Stimulated activated CD4-positive, alpha-beta T cell treated with anti-CD3 and anti-CD28 coated beads, Interleukin-1b, Interleukin-23, amount 100 ng/mL, for 24 hours (primary cell): ENCODE measurements at places on chromosomes 4 and X.

DNA sequence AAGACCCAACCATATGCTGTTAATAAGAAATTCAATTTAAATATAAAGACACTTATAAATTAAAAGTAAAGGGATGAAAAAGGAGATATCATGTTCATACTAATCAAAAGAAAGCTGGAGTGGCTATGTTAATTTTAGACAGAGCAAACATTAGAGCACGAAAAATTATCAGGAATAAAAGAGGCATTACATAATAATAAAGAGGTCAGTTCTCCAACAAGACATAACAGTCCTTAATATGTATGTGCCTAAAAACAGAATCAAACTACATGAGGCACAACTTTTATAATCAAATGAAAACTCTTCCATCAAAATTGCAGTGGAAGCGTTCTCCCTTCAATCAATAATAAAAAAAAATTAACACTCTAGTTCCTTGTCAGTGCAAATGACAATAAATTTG, 62.6 kb downstream of the ARHGEF6 start:
- DNase-seq, result no peak

- DNase-seq, result no peak
Measured at GRCh38 chrX:43504394-43504793, 151.7 kb upstream of the MAOA start.

DNA sequence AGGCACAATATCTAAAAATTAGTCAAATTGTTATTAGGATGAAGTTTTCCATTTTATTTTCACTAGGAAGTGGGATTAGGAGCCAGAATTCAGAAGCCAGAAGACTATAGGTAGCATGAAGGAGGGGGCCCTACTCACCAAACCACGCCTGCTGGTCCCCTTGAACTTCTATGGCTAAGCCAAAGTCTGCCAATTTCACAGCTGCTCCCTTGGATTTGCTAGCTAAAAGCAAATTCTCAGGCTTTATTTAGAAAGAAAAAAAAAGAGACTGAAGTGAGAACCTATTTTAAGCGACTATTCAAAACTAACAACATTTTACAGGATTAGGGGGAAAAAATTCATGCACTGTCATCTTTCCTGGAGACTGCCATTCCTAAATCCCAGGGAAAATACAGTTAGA, 224.3 kb downstream of the CAMK2D start:
- DNase-seq, result no peak

DNA sequence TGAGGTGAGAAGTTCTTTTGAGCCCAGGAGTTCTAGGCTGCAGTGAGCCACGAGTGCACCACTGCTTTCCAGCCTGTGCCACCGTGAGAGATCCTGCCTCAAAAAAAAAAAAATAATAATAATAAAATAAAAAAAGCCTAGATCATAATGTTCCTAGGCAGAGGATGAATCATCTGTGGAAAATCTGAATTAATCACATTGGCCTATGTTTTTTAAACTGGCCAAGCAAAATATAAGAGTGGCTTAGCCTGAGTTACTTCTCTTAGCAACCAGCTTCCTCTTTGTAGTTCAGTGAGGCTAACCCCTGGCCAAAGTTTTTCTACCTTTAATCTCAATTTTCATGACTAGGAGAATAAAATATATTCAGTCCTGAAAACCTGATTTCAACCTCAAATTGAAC, 614.6 kb downstream of the PPP4R3C start:
- no peak for DNase-seq

DNA sequence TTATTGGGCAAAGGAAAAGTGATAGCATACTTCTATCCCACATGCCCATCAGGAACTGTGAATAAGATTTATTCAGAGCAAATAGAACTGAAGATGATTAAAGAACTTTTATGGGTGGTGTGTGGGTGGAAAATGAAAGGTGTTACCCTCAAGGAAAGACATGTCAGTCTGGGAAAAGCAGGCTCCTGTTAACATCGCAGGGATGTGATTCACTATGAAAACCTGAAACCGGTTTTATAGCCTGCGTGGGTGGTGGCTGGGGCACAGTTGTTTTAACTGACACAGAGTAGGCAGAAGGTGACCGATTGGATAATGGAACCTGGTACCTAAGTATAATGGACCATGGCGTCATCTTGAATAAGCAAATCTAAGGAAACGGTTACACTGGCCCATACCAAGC, 61.3 kb upstream of the CASK start:
- DNase-seq, result no peak

GRCh38 chrX:127390316-127390715, 570.8 kb downstream of the PRR32 start:
- no peak for DNase-seq

DNA sequence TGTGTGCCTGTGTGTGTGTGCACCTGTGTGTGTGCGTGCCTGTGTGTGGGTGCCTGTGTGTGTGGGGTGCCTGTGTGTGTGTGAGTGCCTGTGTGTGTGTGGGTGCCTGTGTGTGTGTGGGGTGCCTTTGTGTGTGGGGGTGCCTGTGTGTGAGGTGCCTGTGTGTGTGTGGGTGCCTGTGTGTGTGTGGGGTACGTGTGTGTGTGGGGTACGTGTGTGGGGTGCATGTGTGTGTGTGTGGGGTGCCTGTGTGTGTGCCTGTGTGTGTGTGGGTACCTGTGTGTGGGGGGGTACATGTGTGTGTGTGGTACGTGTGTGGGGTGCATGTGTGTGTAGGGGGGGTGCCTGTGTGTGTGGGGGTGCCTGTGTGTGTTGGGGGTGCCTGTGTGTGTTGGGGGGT, 73.4 kb upstream of the HGFAC start:
- no peak for DNase-seq
